ENCODE measurements at places on chromosomes 4 and X. TPM values are rescaled to one million over a fixed set of nuclear protein-coding genes. Genes with fewer than 3 reads are reported as not detected.

Gene PDGFRA
- total RNA-seq: 2.1 TPM

Gene HSPA4L
- total RNA-seq: 12.4 TPM

Gene SRPX2
- 31.6 TPM for total RNA-seq

Gene ANXA3
- total RNA-seq: 1,062 TPM

All from bronchial epithelial cell (primary cell).